ENCODE measurements at places on chromosomes 2 and 18.
A peak's percentile ranks its signal among the peaks of the same experiment; 100 is the strongest.

GRCh38 chr2:85524336-85524908 lies 14.5 kb upstream of the MAT2A start:
- no peak for DNase-seq

GRCh38 chr2:240565333-240566202 lies 2.7 kb upstream of the RNPEPL1 start:
- peak; percentile 67 for DNase-seq

GRCh38 chr2:124289615-124290014 lies 264.5 kb downstream of the CNTNAP5 start:
- no peak for DNase-seq

GRCh38 chr2:231161252-231161839 lies 36.5 kb upstream of the HTR2B start:
- DNase-seq: no peak

- no peak for DNase-seq
Observed at GRCh38 chr18:10705291-10705690, 179.5 kb downstream of the NAPG start.

DNA sequence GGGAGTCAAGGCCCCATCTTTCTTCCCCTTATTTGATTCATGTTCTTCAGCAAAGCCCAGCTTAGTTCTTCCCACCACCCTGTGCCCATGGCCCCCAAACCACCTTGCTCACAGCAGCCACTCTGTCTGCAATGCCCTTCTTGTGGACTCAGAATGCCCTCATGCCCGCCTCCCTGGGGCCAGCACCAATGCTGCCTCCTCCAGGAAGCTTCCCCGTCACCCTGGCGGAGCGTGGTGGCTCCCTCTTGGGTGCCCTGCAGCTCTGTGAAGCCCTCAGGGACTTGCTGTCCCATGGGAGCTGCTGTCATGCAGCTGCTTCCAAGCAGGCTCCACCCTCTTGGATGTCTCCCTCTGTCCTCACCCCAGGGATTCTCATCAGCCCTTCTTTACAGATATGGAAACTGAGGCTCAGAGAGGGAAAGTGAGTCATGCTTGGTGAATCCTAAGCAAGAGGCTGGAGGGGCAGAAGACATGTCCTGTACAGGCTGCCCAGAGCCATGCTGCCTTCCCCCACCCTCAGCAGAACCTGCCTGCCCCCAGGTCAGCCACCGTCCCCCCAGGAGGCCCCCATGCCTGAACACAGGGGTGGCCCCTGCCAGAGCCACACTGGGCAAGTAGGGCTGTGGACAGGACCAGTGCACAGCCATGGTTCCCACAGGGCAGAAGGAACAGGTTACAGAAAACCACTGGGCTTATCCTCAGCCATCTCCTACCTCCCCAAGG lies 11.8 kb upstream of the DUSP2 start:
- DNase-seq: no peak

GRCh38 chr2:36951574-36951973 lies 14.8 kb downstream of the STRN start:
- peak; percentile 32 for DNase-seq

DNA sequence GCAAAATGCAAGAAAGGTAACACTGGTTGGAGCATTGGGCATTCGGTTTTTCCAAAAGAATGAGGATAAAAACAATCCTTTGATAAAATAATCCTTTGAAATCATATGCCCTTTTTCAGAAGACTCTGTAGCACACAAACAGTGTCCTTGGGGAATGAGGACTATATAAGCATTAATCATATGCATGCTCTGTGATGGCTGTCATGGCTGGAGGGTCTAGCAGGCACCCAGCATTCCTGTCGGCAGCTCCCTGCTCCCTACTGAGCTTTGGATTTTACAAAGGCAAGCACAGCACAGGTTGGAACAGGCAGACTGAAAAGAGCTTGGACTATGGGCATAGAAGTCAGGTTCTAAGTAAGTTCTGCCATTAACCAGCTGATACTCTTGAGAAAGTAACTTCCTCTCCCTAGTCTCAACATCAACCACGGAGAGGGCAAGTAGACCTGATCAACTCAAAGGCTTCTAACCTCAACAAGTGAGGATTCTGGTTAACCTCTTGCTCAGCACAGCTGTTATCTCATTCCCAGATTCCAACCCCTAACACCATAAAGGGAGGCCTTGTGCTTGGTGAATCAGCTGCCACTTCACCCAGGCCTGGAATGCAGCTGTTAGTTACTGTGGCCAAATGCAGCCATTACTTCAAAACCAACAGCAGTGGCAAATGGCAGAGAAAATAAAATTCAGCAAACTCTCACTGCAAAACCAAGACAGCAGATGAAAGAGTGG lies 29.5 kb downstream of the GALNT14 start:
- no peak for DNase-seq

GRCh38 chr18:46886893-46887292 lies 30.4 kb downstream of the PIAS2 start:
- DNase-seq: no peak

- DNase-seq: peak; percentile 59
Observed at GRCh38 chr2:39008665-39009064, 112.2 kb downstream of the SOS1 start.

DNA sequence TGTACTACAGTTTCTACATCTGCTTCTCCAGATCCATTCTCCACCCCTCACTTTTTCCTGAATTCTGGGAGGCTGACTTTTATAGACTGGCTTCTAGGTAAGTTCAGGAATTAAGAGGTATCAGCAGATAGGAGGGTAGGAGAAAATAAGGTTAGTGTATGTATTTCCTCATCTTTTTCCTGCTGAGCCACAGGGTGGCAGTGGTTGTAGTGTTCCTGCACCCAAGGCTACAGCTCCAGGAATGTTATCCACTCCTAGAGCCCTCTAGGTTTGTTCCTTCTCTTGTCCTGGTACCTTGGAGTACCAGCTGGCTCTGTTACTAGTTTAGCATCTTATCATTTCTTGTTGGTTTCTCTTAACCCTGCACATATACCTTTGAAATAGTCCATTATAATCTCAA lies 40.7 kb upstream of the C2orf66 start:
- DNase-seq: peak; percentile 64

DNA sequence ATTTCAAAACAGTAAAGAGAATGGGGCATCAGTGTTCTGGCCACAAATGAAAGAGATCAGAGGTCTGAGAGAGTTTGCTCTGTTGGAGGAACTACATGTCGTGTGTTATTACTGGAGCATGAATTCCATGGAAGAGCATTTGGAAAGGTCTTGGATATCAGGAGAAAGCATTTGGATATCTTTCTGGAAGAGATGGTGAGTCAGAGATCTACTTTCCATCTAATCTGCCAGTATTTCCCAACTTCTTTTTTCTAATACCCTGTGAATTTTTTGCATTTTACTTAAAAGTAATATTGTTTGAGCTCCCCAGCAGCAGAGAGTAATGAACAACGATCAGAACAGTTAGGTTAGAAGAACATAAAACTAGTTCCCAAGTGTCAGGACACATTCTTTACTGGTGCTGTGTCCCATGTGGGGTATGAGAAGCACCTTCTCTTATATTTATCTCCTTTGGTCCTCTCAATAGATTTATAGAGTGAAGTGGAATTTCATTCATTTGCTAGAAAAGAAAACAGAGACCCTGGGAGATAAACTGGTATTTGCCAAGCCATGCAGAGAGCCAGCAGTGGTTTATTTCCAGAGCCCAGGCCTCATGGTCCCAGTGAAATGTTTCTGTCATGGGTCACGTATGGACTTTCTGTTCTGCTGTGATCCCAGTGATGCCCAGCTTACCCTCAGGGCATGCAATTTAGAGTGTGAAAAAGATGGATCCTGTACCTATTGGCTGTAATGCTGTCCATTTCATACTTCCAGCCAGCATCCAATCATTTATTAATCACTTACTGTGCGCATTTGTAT lies 130.8 kb upstream of the NT5C1B start:
- peak; percentile 74 for DNase-seq

DNA sequence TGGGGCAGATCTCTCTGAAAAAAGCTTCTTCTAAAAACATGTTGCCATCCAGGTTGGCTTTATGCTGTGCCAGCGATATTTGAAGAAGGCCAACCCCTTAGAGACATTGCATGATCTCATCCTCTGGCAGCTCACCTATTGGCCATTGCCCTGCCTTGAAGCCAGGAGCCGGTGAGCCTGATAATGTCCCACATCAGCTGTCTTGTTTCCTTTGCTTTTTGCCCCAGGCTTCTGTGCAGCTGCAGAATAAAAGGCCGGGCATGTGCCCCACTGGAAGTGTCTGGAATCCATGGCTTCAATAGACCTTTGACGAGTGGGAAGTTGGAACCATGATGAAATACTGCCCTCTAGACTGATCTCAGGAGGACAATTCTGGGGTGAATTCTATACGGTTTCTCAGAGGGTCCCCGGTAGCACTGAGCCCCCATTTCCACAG lies 523.5 kb upstream of the ZEB2 start:
- DNase-seq: no peak

- DNase-seq: peak; percentile 71
Observed at GRCh38 chr2:19140463-19141208, 217.8 kb downstream of the OSR1 start.

- no peak for DNase-seq
Observed at GRCh38 chr2:15701341-15701907, 109.8 kb downstream of the DDX1 start.

DNA sequence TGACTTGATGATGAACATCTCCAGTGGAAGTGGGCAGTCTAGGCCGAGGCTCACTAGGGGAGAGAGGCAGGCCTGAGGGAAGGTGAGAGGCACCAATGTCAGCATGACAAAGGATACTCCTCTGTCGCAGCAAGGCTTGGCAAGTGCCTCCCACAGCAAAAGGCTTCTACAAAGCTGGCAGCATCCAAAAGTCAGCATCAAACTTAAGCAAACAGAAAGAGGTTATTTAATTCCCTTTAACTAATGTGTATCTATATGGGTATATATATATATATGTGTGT lies 41.6 kb downstream of the NIFK start:
- DNase-seq: no peak

- DNase-seq: peak; percentile 61
Observed at GRCh38 chr2:52260904-52261303, 1229.0 kb upstream of the NRXN1 start.

DNA sequence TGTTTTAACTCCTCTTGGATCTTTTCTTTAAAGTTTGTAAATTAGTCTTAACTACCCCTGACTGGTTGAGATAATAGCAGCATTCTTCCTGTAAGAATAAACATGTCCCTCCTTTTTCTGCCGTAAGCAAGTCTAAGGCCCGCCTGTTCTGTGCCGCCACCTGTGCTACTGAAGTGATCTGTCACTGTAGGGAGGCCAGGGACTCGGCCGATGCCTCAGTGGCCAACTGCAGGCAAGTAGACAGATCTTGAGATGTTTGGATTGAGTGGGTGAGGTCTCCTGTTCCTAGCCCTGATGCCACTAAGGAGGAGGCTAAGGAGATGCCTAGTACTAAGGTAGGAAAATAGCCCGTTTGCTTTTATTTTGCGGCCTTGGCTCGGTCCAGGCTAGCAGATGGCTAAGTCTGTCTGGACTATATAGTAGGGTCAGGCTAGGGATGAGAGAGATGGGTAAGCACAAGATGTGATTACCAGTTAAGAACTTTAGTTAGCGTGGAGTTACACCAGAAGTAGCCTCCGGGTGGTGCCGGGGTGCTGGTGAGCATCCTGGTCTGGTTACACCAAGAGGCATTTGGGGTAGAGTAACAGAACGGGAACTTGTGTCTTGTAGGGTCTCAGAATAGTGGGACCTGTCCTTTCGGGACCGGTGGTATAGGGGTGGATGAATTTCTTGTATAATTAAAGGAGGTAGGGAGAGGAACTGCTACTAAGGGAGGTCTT lies 584.2 kb downstream of the SUCLG1 start:
- no peak for DNase-seq

DNA sequence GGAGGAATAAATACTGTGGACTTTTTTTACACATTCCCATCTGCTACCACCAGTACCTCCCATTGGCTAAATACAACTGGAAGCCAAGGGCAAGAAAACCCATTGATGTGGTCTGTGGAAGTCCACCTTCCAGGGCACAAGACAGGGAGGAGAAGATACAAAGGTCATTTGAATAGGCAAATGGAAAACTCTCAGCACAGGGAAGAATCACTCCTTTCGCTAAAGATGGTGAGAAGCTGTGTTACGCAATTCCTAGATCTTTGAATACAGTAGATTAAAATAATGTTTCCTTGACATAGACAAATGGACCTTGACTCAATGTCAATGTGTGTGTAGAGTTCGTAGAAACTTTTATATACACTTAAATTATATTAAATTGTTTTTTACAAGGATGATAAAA lies 70.9 kb upstream of the ERBB4 start:
- no peak for DNase-seq

DNA sequence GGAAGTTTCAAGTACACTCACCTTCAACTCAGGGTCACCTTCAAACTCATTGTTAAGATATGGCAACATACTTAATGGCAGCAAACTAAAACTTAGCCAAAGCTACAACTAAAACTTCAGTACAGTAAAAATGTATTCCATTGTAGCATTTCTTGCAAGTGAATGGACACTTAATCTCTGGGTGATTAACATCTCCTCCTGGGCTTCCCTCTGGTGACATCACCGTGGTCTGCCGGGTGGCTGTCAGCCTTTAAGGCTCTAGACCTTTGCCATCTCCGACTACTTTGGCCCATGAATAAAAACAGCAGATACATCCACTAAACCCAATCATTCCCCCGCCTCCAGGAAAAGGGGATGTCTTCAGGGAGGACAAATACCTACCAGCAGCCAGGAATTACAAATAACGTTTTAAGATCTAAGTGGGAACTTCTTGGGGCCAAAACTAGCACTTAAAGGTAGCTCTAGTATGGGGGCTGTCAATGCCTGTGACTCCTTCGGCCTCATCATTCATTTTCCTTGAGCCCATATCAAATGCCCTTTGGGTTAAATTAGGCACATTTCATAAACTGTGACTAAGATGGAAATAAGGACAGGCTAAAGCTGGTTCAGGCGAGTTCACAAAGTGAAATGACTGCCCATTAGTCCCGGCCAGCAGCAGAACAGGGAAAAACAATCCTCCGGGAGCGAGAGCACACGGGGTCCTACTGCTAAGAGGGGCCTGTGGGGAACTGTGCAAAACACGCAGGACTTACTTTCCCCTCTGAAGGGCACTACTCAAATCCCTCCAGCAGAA lies 1.1 kb downstream of the TFCP2L1 start:
- DNase-seq: no peak

DNA sequence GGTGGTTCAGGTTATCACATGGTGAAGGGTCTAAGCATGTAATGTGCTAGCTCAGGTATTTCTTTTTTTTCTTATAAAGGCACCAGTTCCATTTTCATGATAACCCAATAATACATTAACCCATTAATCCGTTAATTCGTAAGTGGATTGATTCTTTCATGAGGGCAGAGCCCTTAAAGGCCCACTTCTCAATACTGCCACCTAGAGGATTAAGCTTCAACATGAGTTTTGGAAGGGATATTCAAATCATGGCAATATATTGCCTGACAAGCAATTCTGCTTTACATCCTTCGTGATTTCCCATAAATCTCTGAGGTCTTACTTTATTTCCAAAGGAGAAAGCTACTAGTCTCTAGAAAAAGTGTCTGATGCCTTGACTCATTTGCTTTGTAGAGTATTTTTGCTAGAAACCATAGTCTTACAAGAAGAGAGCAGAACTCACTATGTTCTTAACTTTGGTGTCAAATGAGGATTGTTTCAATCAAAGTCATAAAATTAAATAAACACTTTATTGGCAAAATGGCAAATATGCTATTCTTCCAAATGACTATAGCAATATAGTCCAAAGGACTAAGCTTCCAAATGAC lies 271.3 kb downstream of the KCNS3 start:
- DNase-seq: peak; percentile 63

All from fibroblast of pulmonary artery (primary cell).